ENCODE measurements at places on chromosomes 1 and 21.

GRCh38 chr1:197200272-197200899, 53.9 kb upstream of the ASPM start:
- peaks cover 50% of the 10 kb centered on the region for H3K4me1 ChIP-seq
- DNase-seq = peak; percentile 1
- no peaks in the 10 kb centered on the region for H3K27me3 ChIP-seq
- H3K4me3 ChIP-seq = peak overlapping the region; percentile 96

- no peaks in the 10 kb centered on the region for H3K27me3 ChIP-seq
- H3K4me3 ChIP-seq = no peak overlapping the region
- no peaks in the 10 kb centered on the region for H3K36me3 ChIP-seq
Observed at GRCh38 chr1:22855668-22856606, 116.7 kb downstream of the LACTBL1 start.

DNA sequence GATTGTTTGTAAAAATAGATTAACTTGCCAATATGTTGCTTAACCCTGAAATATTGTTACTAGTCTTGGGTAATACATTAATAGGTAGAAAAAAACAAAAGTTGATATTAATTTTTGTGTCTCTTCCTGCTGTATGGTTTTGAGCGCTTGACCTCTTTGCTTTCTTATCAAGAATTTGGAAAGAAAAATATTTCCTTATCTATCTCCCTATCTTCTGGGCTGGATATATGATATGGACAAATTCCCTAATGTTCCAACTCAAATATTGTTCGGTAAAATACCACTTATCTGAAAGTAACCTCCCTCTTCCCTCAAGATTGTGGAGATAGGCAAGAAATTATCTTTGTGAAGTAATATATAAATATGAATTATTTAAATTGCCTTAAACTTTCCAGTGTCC, 57.3 kb downstream of the ADGRL4 start:
- H3K27me3 ChIP-seq = no peaks in the 10 kb centered on the region
- H3K27ac ChIP-seq = no peak overlapping the region
- H3K4me3 ChIP-seq = no peak overlapping the region

DNA sequence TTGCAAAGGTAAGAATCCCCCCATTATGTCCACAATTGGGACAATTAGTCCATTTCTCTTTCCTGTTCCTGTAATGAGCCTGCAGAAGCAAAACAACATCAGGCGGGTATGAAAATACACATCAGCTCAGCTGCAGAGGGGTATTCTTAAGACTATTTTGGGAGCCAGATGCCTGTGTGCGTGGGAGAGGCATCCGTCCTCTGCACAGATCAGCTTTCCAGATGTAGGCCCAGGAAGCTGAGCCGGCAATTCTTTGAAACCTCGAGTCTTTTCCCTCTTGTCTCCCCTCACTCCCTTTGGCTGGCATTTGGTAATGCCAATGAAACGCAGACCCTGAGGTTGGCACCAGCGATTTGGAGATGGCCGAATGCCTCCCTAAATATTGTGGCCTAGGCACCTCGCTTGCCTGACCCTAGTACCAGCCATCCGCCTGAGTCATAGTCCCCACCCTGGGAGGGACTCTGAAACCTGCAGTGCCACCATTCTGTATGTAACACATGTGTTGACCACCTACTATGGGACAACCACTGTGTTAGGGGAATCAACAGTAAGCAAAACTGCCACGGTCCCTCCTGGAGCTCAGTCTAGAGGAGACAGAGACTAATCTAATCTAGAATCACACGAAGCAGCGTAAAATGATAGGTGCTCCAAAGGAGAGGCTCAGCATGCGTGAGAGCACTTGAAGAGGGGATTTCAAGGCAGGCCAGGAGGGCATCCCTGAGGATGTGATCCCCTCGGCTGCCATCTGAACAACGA, 603.0 kb downstream of the MATN1 start:
- no peak for DNase-seq
- no peaks in the 10 kb centered on the region for H3K36me3 ChIP-seq
- H3K4me1 ChIP-seq = no peaks in the 10 kb centered on the region
- H3K4me3 ChIP-seq = no peak overlapping the region

DNA sequence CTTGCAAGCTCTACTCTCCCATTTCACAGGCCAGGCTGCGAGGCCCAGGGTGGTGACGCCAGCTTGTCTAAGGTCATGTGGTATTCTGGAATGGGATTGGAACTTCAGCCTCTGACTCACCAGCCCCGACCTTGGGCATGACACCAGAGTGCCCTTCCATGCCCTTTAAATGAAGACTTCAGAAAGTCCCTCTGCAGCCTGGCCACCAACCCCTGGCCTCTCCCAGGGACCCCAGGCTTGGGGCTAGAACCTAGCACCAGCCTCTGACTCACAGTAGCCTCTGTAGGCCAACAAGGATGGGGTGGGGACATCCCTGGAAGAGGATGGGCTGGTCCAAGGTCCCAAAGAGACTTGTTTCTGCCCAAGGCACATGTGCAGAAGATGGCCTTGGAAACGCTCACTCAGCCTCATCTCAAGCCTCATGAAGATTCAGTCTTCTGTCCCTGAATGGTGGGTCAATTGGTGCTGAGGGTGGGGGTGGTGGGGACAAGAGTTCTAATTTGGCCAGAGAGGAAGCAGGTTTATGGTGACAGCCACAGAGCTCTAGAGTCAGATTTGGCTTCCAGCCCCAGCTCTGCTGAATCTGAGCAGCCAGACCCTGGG, 36.1 kb upstream of the RUNX3 start:
- H3K4me1 ChIP-seq = peaks cover 58% of the 10 kb centered on the region
- no peaks in the 10 kb centered on the region for H3K27me3 ChIP-seq

- no peak overlapping the region for H3K4me3 ChIP-seq
- H3K27ac ChIP-seq = no peak overlapping the region
- DNase-seq = no peak
- no peaks in the 10 kb centered on the region for H3K27me3 ChIP-seq
- no peaks in the 10 kb centered on the region for H3K4me1 ChIP-seq
- no peaks in the 10 kb centered on the region for H3K36me3 ChIP-seq
Observed at GRCh38 chr21:24781146-24781545, 826.1 kb downstream of the MRPL39 start.

DNA sequence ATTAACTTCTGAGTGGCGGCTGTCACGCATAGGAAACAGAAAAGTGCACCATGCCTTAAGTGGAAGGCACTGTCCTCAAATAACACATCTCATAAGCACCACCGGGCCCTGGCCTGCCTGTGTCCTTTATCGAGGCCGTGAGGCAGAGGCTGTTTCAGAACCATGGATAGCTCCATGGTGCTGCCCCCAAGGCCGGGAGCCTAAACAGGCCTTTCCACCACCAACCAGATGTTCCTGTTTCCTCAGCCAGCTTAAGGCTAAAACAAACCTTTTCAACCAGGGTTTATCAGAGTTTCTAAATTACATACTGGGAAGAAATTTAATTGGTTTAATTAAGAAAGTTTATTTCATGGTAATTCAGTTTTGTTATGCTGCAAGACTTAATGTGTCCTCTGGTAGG, 114.4 kb downstream of the DMRTA2 start:
- DNase-seq = peak; percentile 2
- H3K4me1 ChIP-seq = no peaks in the 10 kb centered on the region
- H3K4me3 ChIP-seq = no peak overlapping the region
- no peaks in the 10 kb centered on the region for H3K36me3 ChIP-seq
- peaks cover 12% of the 10 kb centered on the region for H3K27me3 ChIP-seq

DNA sequence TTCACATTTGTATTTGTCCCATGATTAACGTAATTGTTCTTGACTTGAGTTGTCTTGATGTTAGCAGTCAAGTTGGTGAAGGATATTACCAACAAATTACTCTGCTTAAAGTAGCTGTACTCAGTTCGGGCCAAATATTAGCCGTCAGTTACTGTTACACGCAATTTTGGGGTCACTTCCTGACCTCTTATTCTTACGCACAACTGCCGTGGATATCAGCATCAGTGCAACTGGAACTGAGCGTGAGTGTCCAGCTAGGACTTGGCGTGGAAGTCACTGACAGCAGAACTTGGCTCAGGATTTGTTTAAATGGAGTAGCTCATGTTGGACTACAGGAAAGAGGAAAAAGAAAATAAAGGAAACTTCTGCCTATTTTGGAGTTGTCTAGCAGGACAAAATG, 56.4 kb downstream of the ADAMTS1 start:
- DNase-seq = no peak
- no peaks in the 10 kb centered on the region for H3K36me3 ChIP-seq
- peaks cover 4% of the 10 kb centered on the region for H3K27me3 ChIP-seq
- no peak overlapping the region for H3K4me3 ChIP-seq

DNA sequence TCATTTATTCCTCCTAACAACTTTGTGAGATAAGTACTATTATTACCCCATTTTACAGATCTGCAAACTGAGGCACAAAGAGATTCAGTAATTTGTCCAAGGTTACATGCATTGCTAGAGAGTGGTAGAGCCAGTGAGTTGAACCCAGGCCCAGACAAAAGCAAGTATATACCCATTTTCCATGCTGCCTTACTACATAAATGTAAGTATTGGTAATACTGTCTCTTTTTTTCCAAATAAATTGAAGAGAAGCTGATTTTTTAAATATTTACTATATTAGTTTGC, 33.8 kb upstream of the IRF2BP2 start:
- peaks cover 3% of the 10 kb centered on the region for H3K36me3 ChIP-seq
- DNase-seq = no peak
- H3K4me3 ChIP-seq = no peak overlapping the region
- no peak overlapping the region for H3K27ac ChIP-seq
- H3K27me3 ChIP-seq = no peaks in the 10 kb centered on the region
- peaks cover 3% of the 10 kb centered on the region for H3K4me1 ChIP-seq

GRCh38 chr21:16082038-16082816, 352.4 kb downstream of the USP25 start:
- no peak for DNase-seq
- H3K4me1 ChIP-seq = no peaks in the 10 kb centered on the region
- no peak overlapping the region for H3K4me3 ChIP-seq
- no peaks in the 10 kb centered on the region for H3K36me3 ChIP-seq
- peaks cover 5% of the 10 kb centered on the region for H3K27me3 ChIP-seq
- H3K27ac ChIP-seq = no peak overlapping the region

DNA sequence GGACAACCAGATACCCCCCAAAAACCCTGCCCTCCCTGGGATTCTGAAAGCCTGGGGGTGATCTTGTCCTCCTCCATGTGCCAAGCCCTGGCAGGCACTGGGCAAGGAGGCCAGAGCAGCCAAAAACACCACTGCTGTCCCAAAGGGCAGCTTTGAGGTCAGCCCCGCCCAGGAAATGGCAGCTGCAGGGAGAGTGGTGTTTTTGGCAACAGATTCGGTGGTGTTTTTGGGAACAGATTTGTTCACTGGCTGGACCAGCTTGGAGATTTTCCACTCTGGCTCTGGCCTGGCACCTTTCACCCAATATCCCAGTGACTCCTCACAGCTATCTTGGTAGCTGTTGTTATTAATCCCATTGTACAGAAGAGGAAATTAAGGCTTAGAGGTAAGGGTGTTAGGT, 34.7 kb downstream of the LRP8 start:
- H3K4me1 ChIP-seq = peaks cover 20% of the 10 kb centered on the region
- H3K27me3 ChIP-seq = no peaks in the 10 kb centered on the region
- DNase-seq = no peak
- H3K36me3 ChIP-seq = peaks cover 3% of the 10 kb centered on the region
- H3K4me3 ChIP-seq = no peak overlapping the region

DNA sequence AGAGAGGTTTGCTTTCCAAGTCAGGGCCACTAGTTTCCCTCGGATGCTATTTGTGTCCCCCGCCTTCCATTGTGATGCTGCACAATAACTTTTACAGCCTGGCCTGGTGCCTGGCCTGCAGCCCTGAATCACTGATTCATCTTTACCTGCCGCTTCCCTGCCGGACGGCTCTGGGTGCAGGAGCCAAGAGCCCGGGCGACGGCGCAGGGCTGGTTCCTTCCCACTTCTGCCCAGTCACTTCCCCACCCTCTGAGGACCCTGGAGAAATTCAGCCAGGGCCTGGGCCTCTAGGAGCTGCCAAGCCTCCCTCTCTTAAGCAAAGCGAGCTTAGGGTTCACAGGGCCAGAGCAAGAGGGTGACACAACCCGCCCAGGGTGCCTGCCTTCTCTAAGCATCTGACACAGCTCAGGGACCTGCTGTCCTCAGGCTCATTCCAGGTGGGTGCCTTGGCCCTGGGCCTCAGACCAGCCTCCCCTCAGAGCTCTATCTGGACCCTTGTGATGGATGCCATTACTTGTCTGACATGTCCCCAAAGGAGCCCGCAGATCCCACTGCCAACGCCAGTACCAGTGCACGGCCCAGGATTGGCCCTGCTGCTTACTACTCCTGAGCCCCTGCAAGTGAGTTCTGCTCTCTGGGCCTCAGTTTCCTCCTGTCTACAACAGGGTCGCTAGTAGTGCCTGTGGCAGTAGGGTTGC, 381.0 kb upstream of the VAMP3 start:
- H3K27me3 ChIP-seq = peaks cover under 1% of the 10 kb centered on the region
- no peaks in the 10 kb centered on the region for H3K4me1 ChIP-seq
- DNase-seq = no peak
- no peaks in the 10 kb centered on the region for H3K36me3 ChIP-seq

- H3K27ac ChIP-seq = no peak within 1 kb of the TSS
- H3K4me3 ChIP-seq = no peak within 1 kb of the TSS
- H3K4me1 ChIP-seq = no peaks in the 10 kb centered on the region
- DNase-seq = no peak
- H3K36me3 ChIP-seq = no peaks in the 10 kb centered on the region
Observed at GRCh38 chr1:158686111-158687009, at the start of gene SPTA1. TSS of gene SPTA1 (minus strand) at chr1:158686715. CDS start at chr1:158686517, 198 bp downstream.

DNA sequence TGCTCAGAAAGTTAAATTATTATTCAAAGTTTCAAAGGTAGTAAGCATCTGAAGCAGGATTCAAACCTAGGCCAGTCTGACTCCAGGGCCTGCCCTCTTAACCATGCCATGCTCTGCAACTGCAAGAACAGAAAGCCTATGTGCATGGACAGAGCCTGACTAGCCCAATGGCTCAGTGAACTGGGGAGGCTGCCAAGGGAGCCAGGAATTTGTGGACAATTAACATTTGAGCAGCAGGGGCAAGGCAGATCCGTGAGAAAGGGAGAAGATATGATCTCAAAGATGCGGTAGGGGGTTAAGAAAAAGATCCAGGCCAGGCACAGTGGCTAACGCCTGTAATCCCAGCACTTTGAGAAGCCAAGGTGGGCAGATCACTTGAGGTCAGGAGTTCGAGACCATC, 6.5 kb upstream of the ATP1A4 start:
- peaks cover 12% of the 10 kb centered on the region for H3K27me3 ChIP-seq
- DNase-seq = no peak
- H3K4me1 ChIP-seq = no peaks in the 10 kb centered on the region

DNA sequence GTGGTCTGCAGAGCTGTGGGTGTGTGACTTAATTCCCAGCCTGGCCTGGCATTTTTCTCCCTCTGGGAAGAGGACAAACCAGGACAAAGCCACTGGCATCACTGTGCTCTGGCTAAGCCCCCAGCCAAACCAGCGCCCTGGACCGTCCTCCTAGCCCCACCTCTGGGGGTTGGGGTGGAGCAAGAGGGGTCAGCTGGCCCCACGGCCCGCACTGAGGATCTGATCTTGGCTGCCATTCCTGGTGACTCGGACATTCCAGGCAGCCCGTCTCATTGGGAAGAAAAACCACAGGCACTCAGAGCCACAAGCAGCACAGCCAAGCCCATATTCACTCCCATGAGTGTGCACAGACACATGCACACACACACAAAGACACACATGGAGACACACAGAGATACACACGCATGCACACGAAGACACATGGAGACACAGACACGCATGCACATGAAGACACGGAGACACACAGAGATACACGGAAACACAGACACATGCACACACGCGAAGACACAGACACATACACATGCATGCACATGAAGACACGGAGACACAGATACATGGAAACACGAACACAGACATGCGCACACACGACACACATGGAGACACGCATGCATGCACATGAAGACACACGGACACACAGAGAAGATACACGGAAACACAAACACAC, 2.3 kb upstream of the MXRA8 start:
- H3K4me1 ChIP-seq = peaks cover 14% of the 10 kb centered on the region

Data from activated naive CD8-positive, alpha-beta T cell treated with anti-CD3 and anti-CD28 coated beads for 36 hours (primary cell).